Activated T-helper 1 cell treated with anti-CD3 and anti-CD28 coated beads, Interleukin-2, amount 50 U/mL, for 16 hours (primary cell): ENCODE measurements at places on chromosomes 11 and 22.

GRCh38 chr11:109747839-109748238 lies 325.8 kb downstream of the C11orf87 start:
- no peak for DNase-seq

- no peak for DNase-seq
Observed at GRCh38 chr11:65471447-65471891, 27.4 kb upstream of the MALAT1 start.

DNA sequence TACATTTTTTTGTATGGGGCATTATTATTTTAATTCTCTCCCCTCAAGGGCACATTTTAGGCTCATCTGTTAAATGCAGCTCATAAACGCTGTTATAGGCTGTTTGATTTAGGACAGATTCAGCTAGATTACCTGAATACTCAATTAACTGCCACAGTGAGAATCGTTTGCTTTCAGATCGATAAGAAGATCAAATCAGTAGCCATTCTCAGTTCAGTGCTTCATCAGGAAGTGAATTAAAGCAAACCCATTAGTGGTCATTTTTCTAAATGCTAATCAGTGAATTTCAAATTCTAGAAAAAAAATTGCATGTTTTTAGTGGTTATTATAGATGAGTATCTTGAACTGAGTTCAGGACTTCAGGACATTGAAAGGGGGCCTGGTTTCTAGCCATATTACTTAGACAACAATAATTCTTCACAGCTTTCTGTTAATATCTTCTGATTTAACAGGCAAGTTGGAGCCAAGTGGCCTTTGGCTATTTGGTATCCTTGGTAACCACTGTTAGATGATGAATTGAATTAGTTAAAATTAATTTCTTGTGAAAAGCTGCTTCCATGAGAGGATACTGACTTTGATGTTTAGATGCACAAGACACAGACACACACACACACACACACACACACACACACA lies 18.6 kb downstream of the SYT9 start:
- DNase-seq = no peak

- no peak for DNase-seq
Observed at GRCh38 chr11:72307439-72307838, 63.5 kb upstream of the PHOX2A start.

DNA sequence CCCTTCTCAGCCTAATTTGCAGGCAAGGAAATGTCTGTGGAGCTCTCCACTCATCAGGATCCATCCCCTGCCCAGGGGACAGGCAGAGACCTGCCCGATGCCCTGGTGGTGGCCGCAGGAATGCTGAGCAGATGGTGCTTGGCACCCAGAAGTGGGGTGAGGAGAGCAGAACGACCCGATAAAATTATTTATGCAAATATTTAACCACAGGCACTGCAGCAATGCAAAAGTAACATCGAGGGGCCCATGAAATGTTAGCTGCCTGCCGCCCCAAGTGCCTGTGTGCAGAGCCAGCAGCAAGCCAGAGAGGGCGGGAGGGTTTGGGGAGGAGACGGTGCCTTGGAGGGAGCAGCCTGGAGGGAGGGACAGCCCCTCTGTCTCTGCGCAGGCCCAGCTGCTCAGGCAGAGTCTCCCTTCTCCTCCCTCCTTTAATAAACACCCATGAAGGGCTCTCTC lies 205.5 kb downstream of the CTTN start:
- DNase-seq = no peak

DNA sequence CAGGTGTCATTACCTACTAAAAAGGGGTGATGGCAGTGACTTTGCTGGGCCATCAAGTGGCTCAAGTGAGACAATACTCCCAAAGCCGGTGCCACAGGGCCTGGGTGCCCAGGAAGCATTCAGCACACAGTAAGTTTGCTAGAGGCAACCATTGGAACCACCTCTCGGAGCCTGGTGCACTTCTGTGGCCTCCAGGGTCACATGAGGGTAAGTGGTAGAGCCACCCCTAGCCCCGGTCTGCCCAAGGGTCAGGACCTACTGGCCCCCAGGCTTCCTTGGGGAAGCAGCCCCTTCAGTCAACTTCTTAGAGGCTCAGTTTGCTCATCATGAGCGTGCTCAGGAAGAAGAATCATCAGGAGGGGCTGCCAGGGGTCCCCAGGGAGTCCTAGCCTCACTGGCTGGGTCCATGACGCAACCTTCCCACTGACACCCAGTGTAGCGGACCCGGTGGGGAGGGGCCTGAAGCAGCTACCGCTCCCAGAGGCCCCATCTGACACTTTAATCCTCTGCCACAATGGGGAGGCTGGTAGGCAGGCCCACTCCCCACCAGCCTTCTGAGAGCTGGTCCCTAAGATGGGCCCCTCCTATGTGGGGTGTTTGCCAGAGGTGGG lies 17.5 kb upstream of the RASL10A start:
- DNase-seq = no peak

- no peak for DNase-seq
Observed at GRCh38 chr22:48498526-48499331, 1328.9 kb downstream of the BRD1 start.

GRCh38 chr11:2995893-2996554 lies 3.9 kb upstream of the NAP1L4 start:
- DNase-seq = no peak

DNA sequence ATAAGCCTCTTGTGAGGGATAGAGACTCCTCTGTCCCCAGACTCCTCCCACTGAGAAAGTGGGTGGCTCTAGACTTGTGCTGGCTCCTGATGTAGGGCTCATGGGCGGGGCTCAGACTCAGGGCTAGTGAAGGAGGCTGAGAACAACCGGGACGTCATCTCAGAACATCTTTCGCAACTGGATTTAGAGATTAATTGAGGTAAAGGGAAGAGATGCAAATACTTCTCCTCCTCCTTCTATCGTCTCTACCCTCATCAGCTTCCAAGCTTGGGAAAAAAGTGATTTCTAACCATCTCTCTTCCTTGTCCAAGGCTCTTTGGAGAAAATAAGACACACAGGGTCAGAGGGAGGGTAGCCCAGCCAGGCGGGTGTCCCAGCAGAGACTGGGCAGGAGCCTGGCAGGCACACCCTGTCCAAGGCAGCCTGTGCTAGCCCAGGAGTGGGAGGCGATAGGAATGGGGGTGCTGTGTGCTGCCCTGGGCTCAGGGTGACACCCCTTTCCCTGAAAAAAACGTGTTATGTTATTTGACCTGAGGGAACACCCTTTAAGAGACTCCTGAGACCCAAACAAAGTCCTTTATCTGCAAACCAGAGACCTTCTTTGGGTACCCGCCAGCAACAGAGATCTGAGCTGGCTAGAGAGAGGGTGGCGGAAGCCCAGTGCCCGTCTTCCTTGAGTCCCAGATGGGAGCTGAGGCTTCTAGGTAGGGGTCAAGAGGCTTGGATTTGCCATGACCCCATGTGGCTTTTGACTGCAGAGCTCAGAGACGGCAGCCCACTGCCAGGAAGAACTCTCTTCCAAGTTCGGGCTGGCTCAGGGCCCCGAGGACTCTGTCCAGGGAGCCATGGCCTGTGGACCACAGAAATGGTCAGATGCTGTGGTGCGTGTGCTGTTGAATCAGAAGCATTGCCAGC lies 160.9 kb downstream of the ADAMTS15 start:
- no peak for DNase-seq

DNA sequence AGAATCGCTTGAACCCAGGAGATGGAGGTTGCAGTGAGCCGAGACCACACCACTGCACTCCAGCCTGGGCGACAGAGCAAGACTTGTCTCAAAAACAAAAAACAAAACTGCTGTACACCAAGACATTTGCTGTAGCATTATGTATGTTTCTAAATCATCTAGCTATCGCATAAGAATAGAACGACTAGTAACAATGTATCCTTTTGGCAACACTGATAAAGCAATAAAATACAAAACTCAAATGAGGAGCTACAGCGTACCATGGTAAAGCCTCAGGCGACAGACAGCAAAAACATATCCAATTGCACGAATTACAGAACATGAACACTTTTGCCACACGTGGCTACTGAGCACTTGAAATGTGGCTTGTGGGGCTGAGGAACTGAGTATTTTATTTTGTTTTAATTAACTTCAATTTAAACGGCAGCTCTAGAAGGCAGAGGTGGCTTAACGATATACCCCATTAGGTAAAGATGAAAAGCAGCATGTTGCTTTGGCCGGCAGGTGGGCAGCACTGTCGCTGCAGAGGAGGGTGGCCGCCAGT lies 2.3 kb downstream of the TUBGCP6 start:
- no peak for DNase-seq

GRCh38 chr11:128963744-128964325 lies 21.2 kb upstream of the TP53AIP1 start:
- DNase-seq = no peak

DNA sequence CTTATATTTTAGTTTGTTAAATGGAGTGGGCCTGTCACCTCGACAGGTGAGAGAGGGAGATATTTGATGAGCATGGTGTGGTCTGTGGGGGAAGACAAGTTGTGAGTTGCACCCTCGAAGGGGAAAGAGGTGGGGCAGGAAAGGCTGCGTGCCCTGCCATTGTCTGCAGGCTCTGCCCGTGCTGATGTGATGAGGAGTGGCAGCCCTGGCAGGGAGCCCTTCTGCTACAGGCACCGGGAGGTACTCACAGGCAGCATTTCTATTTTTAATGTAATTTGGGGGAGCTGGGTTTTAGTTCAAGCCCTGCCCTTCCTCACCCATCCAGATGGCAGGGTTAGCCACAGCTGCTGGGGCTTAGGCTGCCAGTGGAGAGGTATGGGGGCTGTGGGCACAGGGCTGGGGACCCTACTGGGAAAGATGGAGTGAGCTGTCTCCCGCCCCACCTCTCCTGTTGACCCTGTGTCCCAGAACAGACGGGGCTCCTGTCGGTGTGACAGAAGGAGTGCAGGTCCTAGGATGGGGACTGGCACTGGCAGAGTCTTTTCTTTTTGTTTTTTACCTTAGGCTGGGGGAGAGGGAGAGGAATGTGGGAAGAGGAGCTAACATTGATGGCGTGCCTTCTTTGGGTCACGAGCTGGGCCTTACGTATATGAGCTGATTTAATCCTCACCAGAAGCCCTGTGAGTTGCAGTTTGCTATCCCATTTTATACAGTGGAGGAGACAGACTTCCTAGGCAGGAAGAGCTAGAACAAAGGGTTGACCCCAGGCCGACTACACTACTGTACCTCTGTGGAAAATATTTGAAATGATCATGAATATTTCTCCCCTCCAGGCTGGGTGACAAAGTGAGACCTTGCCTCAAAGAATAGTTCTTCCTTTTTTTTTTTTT lies 51.6 kb downstream of the CEP164 start:
- DNase-seq = no peak

DNA sequence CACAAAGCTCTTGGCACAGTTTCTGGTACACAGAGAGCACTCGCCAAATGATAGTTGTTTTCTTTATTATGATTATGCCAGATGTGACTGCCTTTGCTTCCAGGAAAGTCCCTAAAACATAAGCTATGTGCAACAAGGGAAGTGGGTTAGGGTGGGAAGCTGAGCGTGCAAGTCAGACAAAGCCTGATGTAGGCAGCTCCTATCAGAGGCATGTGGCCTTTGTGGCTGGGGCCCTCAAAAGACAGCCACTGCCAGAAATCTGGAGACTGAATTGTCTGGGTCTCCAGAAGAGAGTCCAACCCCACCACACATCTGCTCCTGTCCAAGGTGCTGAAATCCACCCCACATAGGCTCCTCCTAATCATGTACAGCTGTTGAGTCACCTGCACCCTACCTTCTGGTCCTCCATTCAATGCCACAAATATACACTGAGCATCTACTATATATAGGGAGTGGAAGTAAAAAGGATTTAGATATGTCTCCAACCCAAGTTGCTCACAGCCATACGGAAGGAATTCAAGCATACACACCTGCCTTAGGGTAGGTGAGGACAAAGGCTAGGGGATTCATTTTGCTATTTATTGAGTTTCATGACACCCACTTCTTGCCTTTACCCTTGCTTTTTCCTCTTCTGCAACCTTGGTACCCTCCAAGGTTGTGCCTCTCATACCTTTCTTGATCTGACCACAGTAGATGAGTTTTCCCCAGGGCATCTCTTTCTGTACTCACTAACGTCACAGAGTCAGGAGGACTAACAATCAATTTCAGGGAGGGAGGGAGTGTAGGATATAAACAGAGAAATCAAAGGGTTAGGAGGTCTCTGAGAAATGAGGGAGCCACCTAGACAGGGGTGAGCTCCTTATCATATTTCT lies 12.4 kb downstream of the SEC14L3 start:
- DNase-seq = no peak

GRCh38 chr11:8019314-8020243 lies 32.4 kb downstream of the EIF3F start:
- DNase-seq = peak; percentile 15

DNA sequence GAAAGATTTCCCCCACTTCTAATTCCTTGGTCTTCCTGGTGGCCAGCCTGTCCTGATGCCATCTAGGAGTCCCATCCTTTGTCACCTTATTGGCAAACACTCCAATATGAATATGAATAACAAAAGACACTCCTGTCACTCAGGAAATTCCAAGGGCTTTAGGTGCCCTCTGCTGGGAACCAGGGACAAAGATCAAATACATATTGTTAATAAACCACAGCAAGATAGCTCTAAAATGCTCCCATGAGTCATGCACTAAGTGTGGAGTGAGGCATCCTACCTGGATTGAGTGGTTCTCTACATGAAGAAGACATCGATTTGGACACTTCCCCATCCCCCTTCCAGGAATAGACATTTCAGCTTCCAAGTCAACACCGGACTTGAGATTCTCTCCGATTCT lies 823.6 kb downstream of the TBC1D22A start:
- DNase-seq = no peak

DNA sequence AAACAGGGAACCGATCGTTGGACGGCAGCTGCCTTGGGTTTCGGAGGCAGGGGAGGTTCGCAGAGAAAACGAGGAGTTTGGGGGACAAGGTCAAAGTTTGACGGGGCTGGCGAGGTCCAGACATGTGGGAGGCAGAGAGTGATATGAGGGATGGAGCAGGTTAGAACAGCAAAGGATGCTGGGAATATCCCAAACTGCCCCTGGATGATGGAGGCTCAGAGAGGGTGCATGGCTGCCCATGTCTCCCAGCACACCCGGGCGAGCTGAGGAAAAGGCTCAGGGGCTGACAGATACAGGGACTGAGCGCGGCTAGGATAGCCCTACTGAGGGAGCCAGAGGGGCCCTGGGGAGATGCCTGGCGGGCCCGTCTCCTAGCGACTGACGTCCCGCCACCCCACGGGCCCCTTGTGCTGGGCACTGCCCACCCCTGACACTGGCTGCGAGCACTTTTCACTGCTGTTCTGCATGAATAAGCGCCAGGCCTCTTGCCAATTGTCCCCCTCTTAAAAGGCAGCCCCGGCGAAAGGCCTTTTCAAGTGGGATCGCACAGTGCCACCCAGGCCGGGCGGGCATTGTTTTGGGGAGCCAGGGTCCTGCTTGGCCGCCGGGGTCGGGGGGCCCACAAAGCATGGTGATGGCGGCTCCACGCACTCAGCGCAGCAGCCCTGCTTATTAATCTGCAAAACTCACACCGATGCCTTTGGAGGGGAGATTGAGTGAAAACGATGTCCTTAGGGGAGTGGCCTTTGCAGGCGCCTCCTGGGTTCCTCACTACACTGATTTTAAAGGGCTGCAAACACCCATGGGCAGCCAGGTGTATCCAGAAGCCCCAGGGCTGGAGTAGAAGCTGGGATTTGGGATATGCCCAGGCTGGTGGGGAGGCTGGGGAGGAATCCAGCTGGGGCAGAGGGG lies 90.0 kb upstream of the LINC01488 start:
- no peak for DNase-seq

GRCh38 chr22:28440592-28441390 lies 238.8 kb downstream of the TTC28 start:
- DNase-seq = no peak
